ENCODE measurements at places on chromosomes 7 and 10.

- DNase-seq: no peak
These were observed 1328.0 kb downstream of the GATA3 start for GRCh38 chr10:9382533-9382866.

DNA sequence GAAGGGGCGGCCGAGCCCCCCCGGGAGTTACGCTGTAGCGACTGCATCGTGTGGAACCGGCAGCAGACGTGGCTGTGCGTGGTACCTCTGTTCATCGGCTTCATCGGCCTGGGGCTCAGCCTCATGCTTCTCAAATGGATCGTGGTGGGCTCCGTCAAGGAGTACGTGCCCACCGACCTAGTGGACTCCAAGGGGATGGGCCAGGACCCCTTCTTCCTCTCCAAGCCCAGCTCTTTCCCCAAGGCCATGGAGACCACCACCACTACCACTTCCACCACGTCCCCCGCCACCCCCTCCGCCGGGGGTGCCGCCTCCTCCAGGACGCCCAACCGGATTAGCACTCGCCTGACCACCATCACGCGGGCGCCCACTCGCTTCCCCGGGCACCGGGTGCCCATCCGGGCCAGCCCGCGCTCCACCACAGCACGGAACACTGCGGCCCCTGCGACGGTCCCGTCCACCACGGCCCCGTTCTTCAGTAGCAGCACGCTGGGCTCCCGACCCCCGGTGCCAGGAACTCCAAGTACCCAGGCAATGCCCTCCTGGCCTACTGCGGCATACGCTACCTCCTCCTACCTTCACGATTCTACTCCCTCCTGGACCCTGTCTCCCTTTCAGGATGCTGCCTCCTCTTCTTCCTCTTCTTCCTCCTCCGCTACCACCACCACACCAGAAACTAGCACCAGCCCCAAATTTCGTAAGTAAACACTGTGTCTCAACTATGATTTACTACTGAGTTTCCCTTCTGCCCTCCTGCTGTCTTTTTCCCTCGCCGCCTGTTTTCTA lies 666 bp downstream of the NRG3 start:
- DNase-seq: no peak

- no peak for DNase-seq
These were observed 3.8 kb upstream of the STN1 start for GRCh38 chr10:103921750-103922195.

GRCh38 chr7:64314566-64314965 lies 805 bp downstream of the ZNF736 start:
- no peak for DNase-seq

GRCh38 chr10:52918714-52919305 lies 146.2 kb upstream of the MBL2 start:
- DNase-seq: no peak

DNA sequence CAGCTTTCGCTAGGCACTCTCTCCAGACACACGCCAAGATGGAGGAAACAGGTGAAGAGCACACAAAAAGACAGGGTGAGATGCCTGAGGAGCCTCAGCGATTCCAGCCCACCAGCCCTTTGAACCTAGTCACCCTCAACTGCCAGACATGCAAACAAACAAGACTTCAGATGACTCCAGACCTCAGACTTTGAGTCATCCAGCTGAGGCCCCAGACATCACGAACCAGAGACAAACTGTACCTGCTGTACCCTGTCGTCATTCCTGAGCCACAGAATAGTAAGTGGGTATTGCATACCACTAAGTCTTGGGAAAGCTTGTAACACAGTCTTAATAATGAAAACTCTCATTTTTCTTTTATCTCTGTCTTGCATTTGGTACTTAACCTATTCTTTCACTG lies 126.6 kb upstream of the LSM8 start:
- DNase-seq: no peak

DNA sequence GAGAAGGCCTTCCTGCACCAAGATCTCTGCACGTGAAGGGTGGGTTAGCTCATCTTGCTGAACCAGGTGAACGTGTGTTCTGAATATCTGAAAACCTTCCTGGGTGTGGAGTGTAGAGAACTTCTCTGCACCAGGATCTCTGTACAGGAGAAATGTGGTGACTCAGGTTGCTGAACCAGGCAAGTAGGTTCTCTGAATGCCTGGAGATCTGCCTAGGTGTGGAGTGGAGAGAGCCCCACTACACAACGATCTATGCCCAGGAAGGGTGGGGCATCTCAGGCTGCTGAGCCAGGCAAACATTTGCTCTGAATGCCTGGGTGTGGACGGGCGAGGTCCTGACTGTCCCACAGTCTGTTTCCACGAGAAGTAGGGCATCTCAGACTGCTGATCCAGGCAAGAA lies 1002.3 kb upstream of the KCND2 start:
- DNase-seq: no peak

DNA sequence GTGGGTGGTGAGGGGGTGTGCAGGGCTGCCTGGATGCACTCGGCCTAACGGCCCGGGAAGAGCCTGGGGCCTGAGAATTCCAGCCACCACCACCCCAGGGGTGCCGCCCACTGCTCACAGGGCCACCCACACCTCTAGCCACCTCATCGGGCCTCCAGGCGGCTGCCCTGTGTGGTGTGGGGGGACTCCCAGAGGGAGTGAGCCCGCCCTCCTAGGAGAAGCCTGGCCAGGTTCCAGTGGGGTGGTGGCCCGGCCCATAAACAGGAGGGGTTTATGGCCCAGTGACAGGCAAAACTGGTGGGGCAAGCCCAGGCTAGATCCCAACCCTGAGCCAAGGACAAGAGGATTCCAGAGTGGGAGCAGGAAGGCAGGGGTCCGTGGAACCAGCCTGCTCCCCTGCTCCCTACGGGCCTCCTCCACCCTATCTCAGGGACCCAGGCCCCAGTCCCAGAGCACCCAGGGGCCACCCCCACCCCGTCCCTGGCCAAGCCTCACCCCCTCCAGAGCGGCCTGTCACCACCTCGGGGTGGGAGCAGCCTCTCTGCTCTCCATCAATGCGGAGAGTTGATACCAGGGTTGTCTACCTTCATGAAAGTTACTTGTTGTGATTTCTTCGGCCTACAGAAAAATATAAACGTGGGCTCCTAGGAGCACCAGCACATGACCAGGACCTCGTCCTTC lies 20.2 kb upstream of the PDGFA start:
- no peak for DNase-seq

DNA sequence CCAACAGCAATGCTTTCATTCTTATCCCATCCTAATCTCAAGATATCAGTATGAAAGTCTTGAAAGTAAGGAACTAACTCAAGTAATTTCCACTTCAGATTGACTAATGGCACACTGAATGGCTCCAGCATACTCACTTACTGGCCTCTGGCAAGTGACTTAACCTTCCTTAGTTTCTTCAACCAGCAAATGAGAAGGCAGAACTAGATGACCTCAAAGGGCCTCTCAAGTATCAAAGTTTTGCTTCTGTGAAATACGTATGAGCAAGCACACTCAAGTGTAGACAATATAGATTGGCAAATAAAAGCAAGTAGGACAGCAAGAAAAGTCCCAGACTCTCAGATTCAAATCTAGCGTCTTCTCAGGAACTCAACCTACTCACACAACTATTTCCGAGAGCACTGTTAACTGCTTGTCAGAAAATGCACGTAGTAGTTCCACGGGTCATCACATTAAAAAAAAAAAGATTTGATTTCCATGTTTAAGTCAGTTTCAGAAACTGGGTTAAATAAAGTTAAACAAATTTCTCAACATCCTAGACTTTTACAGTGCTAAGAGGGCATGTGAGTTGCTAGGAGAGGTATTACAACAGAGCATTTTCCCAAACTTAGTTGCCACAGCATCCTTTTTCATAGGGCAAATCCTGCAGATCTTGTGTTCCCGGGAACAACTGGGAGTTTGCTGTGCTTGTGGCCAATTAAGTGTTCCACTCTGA lies 276.9 kb upstream of the KLF14 start:
- DNase-seq: no peak

- no peak for DNase-seq
These were observed 31.1 kb downstream of the SEMA3E start for GRCh38 chr7:83617858-83618257.

DNA sequence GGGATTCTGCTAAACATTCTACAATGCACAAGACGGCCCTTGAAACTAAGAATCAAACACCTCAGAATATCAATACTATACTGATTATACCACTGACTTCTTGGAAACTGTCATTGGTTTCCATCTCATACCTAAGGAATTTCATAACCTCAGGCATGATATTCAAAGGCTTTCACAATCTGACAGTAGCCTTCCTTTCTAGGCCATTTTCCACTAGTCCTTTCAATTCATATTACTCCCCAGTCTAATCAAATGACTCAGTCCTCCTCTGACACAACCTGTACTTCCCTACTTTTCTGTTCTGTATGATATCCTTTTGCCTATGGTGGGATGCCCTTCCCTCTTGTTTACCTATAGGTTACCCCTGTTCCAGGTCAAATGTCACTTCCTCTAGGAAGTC lies 48.3 kb downstream of the CSTF2T start:
- DNase-seq: no peak

GRCh38 chr7:107499731-107500130 lies 29.9 kb downstream of the GPR22 start:
- no peak for DNase-seq

DNA sequence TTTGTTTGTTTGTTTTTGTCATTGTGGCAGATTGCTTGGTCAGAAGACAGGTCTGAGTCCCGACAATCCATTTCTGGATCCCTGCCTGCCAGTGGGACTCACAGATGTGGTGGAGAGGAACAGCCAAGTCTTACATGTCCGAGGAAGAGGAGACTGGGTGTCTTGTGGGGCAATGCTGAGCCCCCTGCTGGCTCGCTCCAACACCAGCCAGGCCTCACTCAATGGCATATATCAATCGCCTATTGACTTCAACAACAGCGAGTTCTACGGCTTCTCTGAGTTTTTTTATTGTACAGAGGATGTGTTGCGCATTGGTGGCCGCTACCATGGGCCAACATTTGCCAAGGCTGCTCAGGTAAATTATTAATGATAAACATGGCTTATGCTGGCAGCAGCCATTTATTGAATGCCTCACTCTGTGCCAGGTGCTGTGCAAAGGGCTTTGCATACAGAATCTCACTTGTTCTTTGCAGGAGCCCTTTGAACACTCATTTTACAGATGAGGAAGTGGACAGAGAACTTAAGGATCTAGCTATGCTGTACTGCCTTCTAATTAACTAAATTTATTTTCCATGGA lies 33.3 kb downstream of the COX15 start:
- DNase-seq: no peak

GRCh38 chr10:48214716-48215485 lies 59.6 kb downstream of the FRMPD2 start:
- no peak for DNase-seq

DNA sequence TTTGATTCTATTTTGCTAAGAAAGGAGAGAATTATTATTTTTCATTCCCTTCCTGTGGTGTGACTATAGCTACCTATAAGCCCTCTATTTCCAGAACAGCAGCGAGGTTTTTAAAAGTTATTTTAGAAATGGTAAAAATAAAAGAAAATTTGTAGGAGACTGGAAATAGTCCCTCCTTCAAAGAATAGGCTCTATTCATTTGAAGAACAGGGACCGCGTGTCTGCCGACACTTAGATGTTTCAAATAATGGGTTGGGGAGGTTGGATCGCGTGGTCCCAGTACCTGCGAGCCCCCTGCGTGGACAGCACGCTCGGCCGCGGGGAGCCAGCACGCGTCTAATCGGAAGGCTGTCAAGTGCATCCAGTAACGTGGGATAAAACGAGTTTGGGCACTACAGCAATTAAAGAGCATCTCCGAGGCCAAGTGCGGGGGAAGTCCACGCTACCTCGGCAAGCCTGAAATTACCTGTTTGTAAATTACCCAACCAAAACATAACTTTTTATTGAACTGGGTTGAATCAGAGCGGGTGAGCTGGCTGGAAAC lies 1.0 kb downstream of the CACNA2D1 start:
- DNase-seq: no peak

GRCh38 chr10:111126077-111126476 lies 49.2 kb downstream of the ADRA2A start:
- no peak for DNase-seq

GRCh38 chr10:88038268-88038667 lies 174.8 kb downstream of the PTEN start:
- DNase-seq: no peak

- no peak for DNase-seq
These were observed 11.8 kb downstream of the INPP5A start for GRCh38 chr10:132549371-132549770.

GRCh38 chr7:98753989-98754479 lies 115.8 kb downstream of the TMEM130 start:
- no peak for DNase-seq

DNA sequence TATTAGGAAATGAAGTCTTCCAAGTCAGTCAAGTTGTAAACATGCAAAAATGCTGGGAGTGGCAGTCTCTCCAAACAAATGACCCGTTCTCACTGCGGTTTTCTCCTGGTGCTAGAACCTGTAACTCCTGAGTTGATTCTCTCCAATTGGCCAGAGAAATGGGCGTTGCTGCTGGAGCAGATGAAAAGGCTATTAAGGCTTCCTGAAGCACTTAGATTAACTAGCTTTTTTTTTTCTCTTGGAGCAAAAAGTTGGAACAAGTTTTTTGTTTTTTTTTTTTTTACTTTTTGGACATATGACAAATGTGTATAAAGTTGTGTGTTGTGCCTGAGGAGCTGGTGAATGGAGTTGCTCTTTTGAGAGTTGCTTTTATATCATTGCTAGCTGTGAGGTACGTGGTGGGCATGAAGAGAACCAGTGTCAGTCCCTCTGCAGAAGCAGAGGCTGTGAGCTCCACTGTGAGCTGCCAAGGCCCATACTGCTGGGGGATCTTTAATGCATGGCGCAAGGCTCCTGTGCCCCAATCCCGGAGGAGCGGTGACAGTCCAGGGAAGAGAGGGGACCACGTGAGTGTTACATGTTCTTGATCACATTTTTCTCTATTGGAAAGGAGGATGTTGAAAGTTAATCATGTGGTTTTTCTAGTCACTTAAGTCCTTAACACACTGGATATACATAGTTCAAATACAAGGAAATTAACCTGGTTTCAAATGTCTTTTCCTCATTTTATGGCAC lies 393.6 kb upstream of the GALNT17 start:
- DNase-seq: no peak

GRCh38 chr7:90276033-90276728 lies 31.2 kb downstream of the CFAP69 start:
- no peak for DNase-seq

- DNase-seq: no peak
These were observed 68.5 kb upstream of the BMPER start for GRCh38 chr7:33836797-33837355.

GRCh38 chr7:115087437-115087836 lies 165.5 kb downstream of the MDFIC start:
- no peak for DNase-seq

- DNase-seq: no peak
These were observed 11.6 kb upstream of the ERCC6 start for GRCh38 chr10:49550563-49550962.

- DNase-seq: no peak
These were observed 91.4 kb upstream of the CYP26C1 start for GRCh38 chr10:92969151-92969550.

DNA sequence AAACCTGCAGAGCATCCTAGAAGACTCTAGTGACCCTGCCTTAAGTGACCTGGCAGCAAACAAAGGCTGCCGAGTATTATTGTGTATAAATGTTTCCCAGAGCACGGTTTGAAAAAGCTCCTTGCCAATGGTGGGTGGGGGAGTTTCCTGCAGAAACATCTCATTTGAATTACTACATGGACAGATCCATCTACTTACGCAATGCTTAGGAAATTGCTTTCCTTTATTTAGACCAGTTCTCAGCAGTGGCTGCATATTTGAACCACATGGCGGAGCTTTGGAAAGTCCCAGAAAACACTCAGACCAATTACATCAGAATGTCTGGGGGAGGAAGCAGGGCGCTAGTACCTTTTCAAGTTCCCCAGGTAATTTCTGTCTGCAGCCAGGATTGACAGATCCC lies 560.9 kb downstream of the SDK1 start:
- no peak for DNase-seq

GRCh38 chr7:158991824-158992621 lies 135.7 kb downstream of the DYNC2I1 start:
- no peak for DNase-seq

All from activated CD4-positive, CD25-positive, alpha-beta regulatory T cell treated with anti-CD3 and anti-CD28 coated beads, Interleukin-2, amount 50 U/mL, for 16 hours (primary cell).